ENCODE measurements at places on chromosomes 11 and 22.

DNA sequence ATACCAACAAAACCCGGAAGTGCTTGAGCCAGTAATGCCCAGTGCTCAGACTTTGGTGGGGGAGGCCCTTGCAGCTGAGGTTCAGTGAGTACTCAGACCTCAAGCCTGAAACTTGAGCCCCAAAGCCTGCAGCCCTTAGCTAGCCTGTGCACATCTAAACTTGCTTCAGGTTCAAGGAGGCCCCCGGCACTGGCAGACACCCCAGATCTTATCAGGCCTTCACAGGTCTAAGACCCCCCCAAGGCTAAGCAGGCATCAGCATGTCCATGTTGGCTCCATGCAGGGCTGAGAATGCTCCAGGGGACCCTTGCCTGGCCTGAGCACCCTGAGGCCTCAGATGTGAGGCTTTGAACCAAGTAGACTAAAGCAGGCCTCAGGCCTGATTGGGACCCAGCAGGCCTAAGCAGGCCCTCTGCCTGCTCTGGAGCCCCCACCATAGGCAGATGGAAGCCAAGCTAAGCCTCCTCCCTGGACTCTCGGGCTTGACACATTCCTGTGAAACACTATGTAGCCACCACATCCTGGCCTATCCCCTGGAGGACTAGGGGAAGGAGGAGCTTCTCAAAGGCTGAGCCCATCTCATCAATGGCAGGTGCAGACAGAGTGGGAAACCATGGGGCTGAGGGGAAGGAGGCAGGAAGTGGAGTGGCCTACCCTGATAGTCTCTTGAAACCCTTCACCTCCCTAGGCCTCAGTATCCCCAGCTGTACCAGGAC lies 1.2 kb upstream of the CASTOR1 start:
- peak; percentile 58 for DNase-seq

- DNase-seq = no peak
Observed at GRCh38 chr22:24423519-24424000, 3.8 kb upstream of the ADORA2A start.

DNA sequence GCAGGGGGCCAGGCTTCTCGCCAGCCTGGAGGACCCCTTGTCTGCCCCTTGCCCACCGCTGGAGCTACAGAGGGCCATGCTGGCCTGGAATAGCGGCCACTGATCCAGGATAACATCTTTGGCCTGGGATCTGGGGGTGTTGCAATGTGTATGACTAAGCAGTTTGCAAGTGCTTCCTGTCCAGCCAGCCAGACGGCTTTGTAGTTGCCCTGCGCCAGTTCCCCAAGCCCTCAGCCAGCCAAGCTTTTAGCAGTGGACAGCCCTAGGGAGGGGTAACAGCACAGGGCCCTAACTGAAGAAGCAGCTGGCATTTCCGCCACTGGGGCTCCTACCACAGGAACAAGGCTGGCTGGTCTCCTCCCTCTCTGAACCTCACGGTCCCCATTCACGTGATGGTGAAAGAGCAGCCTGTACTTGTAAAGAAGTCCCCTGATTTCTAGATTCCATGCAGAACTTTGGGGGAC lies 32.1 kb downstream of the UQCR10 start:
- peak; percentile 79 for DNase-seq

GRCh38 chr22:19524170-19525115 lies at the start of gene CLDN5:
TSS of gene CLDN5 (minus strand) at chr22:19524410. CDS start at chr22:19524255, 155 bp downstream.
- DNase-seq = no peak

DNA sequence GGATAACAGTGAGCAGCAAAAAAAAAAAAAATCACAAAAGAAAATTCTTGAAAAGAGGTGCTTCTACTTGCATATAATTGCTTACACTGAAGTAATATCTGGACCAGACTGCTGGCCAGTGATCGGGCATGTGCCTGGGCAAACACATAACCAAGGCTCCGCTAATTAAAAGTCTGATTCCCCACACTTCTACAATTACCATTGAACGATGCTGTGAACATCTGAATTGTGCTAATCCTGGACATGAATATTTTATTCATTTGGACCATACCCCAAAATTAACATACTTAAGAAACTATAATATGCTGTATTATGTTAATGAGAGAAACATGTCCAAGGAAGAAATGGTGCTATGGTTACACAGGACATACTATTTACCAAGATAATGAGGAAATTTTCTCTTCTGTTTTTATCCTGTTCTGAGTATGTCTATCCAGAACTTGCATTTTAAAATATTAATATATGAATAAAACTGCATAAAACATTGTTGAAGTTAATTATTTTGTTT lies 69.8 kb downstream of the LRRC4C start:
- DNase-seq = no peak

GRCh38 chr22:42026705-42027104 lies 28.1 kb downstream of the WBP2NL start:
- no peak for DNase-seq

DNA sequence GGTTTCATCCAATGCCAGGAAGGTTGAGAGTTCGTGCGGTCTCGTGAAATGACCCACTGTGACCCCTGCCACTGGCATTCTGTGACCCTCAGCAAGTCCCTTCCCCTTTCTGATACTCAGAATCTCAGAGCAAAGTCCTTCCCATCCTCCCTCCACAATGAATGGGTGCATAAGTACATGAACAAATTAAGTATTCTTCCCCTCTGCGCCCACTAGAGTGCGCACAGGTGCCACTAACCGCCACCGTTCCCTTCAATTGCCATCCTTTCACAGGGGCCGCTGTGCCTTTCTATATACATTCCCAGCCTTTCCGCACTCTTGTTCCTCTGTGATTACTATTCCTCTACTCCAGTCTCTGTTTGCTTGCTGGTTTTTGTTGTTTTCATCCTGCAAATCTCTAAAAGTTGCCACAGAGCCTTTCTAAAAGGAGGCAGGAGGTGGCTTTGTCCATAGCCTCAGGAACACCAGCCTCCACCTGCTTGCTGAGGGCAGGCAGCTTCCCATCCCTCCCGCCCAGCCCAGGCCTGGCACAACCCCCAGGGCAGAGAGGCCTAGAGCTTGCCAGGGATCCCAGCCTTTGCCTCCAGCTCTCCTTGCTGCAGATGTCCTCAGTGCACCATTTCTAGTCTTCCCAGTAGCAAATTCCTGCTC lies 6.7 kb upstream of the AP1B1 start:
- DNase-seq = peak; percentile 57

All from RCC 7860 (cell line).